CD8-positive, alpha-beta memory T cell (primary cell): ENCODE measurements at places on chromosomes 3 and 15. TPM values are rescaled to one million over a fixed set of nuclear protein-coding genes. Genes with fewer than 3 reads are reported as not detected.
A peak's percentile ranks its signal among the peaks of the same experiment; 100 is the strongest.

DNA sequence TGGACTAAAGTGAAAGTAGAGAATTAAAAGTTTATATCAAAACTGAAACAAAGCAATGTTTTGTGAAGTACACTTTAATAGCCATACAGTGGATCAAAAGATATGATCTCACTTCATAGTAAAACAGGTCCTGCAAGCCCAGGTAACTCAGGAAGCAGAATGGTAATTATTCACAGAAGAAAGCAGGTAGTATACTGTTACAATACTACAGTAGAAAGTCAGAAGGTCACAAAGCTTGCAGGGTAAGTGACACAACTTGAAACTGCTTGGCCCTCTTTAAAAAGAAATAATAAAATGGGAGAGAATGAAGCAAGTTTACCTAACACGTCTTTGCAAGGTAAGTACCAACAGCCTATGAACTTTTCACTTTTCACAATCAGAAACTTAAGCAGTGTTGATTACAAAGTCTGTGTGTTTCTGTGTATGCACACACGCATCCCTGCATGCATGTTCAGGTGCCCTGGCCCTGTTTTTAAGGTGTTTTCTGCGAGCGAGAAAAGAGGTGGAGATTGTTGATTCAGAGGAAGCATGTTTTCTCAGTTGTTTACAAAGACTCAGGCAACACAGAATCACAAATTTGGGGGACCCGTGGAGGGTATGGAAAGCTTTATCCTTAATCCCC lies at the start of gene NAALADL2:
NAALADL2 (plus strand) TSS at position 221 of the 622 bp plus-strand sequence.
- DNase-seq = no peak

DNA sequence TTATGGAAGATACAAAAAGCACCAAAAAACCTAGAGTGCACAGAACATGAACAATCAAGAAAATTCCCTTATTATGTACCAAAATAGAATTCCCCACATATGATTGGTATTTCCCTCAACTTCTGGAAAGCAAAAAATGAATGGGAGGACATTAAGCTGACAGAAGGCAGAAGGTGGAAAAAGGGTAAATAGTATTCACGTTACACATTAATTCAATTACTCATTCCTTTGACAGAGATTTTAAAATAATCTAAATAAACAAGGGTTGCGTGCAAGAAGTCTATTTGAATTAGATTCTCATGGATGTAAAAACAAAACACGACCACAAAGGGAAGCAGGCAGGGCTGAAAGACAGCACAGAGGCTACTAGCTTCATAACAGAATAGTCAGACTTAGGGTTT lies 260.5 kb upstream of the ZPLD1 start:
- no peak for DNase-seq

DNA sequence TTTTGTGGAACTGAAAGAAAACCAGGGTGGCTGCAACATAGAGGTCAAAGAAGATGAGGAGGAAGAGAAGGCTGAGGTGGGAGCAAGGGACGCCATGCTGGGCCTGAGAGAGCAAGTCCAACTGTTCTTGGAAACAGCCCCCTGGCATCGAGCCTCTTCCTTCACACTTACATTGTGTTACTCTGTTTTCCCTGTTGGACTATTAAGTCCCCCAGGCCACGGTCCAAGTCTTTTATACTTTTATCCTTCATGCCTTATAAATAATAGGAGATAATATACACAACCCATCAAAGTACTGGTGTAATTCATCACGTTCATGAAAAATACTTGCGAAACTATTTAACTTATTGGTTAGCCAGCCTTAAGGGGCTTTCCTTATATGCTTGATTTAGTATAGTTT lies 79.3 kb downstream of the ATG7 start:
- DNase-seq = no peak

DNA sequence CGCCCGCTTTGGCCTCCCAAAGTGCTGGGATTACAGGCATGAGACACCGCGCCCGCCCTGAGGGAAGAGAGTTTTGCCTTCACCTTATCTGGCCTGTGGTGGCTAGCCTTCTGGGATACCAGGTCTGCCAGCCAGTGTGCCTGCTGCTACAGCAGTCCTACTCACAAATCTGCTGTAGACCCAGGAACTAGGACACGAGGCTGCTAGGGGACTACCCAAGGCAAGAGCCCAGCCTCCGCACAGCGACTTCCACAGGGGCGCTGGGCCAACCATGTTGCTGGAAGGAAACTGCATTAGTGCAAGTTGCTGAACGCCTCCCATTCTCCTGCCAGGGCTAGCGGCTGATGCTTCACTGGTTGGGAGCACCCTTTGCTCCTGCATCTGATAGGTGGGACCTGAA lies 53.7 kb downstream of the DHX30 start:
- no peak for DNase-seq

DNA sequence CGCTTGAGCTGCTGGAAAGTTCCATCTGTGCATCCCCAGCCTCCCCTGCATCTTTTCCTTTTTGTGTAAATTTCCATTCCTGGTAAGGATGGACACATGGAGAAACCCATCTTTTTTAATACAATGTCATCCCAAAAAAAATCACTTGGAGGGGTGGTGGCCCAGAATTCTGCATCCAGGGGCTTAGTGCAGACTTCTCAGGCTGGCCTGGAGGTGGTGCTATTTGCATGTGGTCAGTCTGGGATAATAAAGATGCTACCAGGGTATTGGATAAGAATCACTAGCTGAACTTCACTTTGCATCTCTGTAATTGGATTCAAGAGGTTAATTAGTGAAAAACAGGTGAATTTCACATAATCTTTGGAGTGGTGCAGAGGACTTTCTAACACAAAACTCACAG lies 1.8 kb upstream of the ZSCAN2 start:
- no peak for DNase-seq

DNA sequence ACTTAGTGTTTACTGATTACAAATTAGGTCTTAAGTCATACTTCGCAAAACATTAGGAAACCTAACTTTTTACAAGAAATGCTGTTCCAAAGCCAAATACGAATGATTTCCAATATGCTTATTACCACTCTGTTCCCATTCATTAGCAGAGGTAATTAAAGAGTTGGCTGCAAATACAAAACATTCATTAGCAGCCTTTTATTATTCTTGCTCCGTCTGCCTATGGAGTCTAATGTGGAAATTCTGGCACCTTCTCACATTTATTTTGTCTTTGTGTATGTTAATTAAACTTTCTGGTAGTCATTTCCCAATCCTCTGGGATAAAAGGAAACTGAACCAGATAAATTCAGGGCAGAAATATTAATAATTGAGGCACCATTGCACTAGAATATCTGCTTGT lies 689.0 kb downstream of the PLOD2 start:
- DNase-seq = no peak

DNA sequence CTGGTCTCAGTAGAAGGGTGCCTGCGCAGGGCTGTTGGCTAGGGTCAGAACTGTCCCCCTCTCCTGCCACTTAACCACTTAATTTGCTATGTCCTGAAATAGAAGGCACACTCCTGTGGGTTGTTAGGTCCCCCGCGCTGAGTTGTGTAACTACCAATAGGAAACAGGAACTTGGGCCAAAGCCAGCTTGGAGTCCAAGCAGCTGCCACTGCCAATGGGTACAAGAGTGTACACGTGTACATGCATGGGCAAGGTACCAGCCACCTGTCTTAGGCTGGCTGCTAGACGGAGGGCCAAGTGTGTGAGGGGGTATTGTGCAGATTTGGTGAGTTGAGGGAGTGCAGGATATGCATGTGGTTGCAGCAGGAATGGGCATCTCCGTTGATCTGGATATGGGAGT lies 29.7 kb upstream of the POLG start:
- no peak for DNase-seq

- DNase-seq = peak; percentile 41
Measured at GRCh38 chr3:39260957-39261356, 18.9 kb downstream of the CX3CR1 start.

DNA sequence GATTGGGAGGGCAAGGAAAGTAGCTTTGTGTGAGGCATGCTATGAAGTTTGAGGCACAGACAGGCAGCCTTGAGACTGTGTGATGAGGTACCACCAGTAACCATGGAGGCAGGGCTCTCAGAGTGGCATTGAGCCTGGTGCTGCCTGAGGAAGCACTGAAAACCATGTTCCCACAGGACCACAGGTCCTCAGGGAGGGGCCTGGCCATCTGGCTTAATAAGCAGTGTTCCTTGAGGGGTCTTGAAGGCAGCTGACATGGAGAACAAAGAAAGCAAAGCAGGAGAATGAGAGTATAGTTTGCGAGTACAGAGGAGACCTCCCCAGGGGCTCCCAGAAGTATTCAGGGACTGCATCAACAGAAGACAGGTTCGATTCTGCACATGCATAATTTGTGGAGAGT lies 346.6 kb downstream of the EPHB1 start:
- DNase-seq = no peak

DNA sequence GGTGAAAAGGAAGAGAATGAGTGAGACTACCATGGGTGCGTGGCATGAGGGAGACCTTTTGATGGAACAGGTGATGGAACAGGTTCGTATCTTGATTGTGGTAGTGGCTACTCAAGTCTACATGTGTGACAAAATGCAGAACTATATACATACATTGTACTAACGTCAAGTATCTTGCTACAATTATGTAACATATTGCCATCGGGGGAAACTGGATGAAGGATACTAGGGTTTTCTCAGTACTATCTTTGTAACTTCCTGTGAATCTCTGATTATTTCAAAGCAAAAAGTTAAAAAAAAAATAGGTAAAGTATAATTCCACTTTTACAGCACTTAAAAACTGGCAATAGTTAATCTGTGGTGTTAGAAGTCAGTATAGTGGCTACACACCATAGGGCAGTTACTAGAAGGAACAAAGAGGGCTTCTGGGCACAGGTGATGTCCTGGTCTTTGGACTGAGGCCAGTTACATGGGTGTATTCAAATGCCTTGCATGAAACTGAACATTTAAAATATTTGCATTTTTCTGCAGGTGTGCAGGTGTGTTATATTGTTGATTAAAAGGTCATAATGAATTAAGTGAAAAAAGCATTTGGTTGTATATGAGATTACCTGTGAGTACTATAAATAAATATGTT lies 61.4 kb downstream of the LRRK1 start:
- no peak for DNase-seq

Gene EHHADH
- 1.7 TPM for total RNA-seq

- DNase-seq = no peak
Measured at GRCh38 chr3:28936154-28936553, 344.7 kb upstream of the RBMS3 start.

- DNase-seq = no peak
Measured at GRCh38 chr15:38242055-38242454, 10.6 kb upstream of the SPRED1 start.

Gene SERPINI2
- not detected for total RNA-seq

DNA sequence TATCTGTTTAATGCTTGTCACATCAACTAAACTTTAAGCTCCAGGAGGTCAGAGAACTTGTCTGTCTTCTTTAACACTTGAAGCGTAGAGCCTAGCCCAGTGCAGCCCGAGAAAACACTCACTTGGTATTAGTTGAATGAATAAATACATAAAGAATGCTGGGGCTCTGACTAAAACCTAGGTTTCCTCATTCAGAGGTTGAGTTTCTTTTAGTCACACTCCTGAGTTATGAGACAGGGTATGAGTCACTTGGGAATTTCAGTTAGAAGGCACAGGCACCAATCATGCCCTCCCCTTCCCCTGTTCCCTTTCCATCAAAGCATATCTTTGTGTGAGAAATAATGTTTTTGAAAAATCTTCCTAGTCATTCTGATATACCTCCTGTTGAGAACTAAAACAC lies 589.8 kb upstream of the DPPA4 start:
- DNase-seq = no peak

- no peak for DNase-seq
Measured at GRCh38 chr15:74795966-74796625, 14.2 kb downstream of the CSK start.

GRCh38 chr3:197901626-197902025 lies 48.4 kb upstream of the RPL35A start:
- no peak for DNase-seq

Gene CEP97
- total RNA-seq = 16.6 TPM

DNA sequence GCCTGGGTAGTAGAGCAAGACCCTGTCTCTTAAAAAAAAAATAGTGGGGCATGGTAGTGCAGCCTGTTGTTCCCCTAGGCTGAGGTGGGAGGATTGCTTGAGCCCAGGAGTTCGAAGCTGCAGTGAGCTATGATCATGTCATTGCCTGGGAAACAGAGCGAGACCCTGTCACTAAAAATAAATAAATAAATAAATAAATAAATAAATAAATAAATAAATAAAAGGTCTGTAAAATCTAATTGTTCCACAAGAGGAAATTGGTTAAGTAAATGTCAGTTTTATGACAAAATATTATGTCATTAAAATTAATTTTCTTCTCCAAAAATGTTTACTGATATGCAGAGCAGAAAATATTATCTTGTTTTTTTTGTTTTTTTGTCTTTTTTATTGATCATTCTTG lies 5.3 kb downstream of the CRELD1 start:
- DNase-seq = no peak

GRCh38 chr3:123376451-123377242 lies 72.2 kb downstream of the ADCY5 start:
- DNase-seq = no peak

- DNase-seq = no peak
Measured at GRCh38 chr15:98655732-98656131, 7.4 kb downstream of the IGF1R start.

DNA sequence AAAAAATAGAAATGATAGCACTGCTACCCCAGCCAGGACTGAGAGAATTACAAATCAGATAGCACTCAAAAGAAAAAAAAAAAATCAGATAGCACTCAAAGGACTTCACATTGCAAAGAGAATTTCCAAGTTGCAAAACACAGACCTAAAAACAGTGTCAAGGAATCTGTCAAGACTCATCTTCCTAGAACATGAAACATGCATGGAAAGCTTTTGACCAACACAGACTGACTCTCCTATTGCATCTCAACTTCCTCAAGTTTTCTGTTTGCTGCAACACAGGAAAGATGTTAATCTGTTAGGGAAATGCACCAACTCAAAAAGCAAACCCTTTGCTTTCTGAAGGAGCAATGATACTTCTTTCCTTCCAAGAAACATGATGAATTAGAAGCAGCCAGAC lies 42.3 kb downstream of the RAB27A start:
- DNase-seq = no peak

Gene FSIP1
- 0.63 TPM for total RNA-seq

DNA sequence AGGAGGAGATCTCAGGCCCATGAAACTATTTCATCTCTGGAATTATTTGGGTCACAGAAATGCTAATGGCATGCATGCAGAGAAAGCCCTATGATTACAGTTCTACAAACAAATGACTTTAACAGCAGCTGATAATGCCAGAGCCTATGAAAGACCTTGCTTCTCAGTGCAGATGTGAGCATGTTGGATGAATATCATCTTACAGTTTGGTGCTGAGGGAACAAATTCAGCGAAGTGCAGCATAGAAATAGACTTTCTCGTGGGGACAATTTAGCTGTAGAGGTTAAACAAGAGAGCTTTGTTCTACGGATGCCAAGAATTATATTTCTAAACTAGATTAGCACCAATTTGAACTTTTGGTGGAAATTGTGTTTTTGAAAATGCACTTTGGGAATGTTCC lies 27.7 kb downstream of the PTX3 start:
- DNase-seq = no peak

- DNase-seq = no peak
Measured at GRCh38 chr3:62876064-62876463, 848 bp upstream of the CADPS start.

Gene SI
- not detected for total RNA-seq

DNA sequence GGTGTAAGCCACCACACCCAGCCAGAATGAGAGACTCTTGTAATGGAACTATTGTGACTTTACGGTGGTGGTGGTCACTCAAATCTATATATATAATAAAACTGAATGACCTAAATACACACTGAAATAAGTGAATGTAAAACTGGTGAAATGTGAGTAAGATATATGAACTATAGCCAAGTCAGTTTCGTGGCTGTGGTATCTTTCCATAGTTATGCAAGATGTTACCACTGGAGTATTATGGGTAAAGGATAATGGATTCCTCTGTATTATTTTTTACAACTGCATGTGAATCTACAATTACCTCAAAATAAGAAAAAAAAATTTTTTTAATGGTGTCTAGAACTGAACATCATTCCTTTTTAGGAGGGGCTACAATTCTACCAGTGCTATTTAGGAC lies 21.9 kb downstream of the PIK3CB start:
- no peak for DNase-seq
